Small intestine (tissue), 16 donors: ENCODE measurements at places on chromosomes 4 and X.

GRCh38 chr4:153822316-153822715 is 33.4 kb upstream of the SFRP2 start:
- DNase-seq, result no peak

GRCh38 chrX:29948653-29949052 is 266.7 kb upstream of the MAGEB2 start:
- DNase-seq, result no peak

DNA sequence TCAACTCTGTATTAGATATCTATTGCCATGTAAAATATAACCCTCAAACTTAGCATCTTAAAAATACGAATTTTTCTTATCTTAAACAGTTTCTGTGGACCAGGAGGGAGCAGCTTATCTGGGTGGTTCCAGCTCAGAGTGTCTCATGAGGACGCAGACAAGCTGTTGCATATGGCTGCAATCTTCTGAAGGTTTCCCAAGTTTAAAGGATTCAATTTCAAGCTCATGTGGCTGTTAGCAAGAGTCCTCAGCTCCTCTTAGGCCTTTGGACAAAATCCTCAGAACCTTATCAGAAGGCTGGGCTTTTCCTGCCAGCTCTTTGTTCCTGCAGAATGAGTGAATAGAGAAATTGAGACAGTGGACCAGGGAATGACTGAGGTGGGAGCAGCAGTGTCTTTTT is 2.8 kb upstream of the CTSO start:
- no peak for DNase-seq

DNA sequence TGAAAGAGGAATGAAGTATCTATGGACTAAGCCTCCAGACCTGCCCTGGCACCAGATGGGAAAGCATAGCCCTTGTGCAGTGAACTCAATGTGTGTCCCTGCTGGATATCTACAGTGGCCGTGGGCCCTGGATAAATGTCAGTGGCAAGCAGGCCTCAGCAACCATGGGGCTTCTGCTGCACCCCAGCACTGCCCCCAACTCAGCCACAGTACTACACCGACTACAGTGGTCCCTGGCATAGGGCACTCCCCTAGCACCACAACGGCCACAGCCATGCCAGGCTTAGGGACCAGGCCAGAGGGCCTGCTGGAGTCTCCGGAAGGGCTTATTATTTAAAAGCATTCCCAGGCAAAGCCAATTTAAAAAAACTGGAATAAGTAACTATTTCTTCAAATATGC is 459.1 kb downstream of the SH2D1A start:
- no peak for DNase-seq

DNA sequence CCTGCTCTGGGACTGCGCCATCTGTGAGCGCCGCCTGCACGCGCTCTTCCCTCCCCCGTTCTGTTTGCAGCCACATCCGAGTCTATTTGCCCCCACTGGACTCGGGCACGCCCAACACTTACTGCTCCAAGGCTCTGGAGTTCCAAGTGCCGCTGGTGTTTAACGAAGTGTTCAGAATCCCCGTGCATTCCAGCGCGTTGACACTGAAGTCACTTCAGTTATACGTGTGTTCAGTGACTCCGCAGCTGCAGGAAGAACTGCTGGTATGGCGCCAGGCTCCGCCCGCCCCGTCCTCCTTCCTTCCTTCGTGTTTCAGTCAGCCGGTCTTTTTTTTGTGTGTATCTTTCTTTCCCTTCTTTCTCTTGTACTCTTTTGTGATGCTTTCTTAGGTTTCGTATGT is 30.7 kb upstream of the CLCN4 start:
- DNase-seq, result no peak

- no peak for DNase-seq
These were observed 141.3 kb downstream of the MGST2 start for GRCh38 chr4:139806929-139807328.

- DNase-seq, result no peak
These were observed 16.3 kb downstream of the MAN2B2 start for GRCh38 chr4:6591313-6591712.

DNA sequence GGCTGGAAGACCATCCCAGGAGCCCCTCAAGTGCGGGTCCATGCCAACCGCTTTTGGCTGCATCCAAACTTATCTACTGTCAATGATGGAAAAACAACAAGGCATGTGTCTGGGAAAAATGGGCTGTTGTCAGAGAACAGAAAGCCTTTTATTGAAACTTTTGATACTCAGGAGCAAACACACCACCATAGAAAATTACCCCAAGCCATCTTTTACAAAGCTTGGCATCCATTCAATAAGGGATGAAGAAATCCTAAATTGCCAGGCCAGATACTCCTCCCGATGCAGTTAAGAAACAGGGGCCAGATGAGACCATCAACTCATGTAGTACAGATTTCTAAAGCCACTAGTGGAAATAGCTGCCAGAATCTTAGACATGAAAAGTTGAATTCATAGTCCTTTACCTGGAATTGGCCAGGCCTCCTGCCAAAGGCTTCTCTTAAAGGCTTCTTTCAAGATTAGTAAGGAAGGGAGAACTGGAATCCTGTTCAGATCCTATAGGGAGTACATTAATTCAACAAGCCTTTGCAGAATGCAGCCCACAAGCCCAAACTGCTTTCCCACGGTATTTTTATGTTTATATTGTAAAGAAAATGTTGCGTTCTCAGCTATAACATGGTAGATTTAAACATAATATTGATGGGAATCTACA is 145.4 kb upstream of the MAP3K15 start:
- no peak for DNase-seq

DNA sequence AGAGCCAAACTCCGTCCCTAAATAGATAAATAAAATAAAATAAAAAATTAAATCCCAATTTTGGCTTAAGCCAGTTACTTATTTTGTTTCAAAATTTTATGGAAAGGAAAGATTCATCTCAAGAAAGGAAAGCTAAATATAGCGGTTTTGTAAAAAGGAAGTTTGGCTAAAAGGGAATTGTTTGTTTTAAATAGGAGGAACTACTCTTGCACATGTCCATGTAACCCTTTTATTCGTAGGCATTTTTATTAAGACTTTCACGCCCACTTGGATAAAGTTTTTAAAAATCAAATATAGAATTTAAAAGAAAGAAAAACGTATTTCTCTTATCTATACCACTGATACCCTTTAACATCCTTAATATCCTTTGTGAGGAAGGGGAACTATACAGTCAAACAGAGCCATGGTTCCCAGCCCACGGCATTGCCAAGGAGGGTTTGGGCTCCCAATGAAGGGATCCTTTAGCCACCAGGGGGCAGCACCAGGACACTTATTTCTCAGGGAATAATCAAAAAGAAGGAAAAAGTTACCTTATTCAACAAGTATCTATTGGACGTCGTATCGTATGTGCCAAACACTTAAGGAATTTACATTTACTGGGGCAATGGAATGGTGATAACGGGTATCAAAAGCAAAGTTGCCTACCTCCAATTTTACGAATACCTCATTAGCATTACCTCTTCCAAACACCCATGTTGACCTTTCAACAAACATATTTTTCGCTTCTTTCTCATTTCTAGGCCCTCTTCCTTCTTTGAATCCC is 27.7 kb downstream of the CDKN2AIP start:
- DNase-seq, result peak; percentile 77

GRCh38 chr4:107131295-107131694 is 95.2 kb upstream of the DKK2 start:
- no peak for DNase-seq

GRCh38 chr4:164313853-164314252 is 440.1 kb upstream of the SMIM31 start:
- DNase-seq, result no peak

GRCh38 chrX:50927127-50927526 is 16.6 kb downstream of the BMP15 start:
- DNase-seq, result no peak

- DNase-seq, result no peak
These were observed 39.6 kb downstream of the GSTCD start for GRCh38 chr4:105748222-105748621.

DNA sequence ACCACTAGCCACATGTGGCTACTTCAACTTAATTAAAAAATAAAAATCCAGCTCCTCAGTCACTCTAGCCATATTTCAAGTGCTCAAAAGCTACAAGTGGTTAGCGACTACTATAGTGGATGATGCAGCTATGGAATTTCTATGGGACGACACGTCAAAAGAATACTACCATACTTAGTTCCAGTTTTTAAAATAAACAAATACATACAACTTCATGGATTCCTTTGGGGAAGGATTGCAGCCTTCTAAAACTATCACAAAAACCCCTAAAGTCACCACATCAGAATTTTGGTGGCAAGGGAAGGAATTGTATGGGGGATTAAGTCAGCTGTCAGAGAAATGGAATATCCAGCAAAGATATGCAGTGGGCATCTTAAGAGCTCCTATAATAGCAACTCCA is 6.5 kb downstream of the ZNF280C start:
- DNase-seq, result no peak

- DNase-seq, result no peak
These were observed 5.0 kb downstream of the PLP2 start for GRCh38 chrX:49176421-49177326.

DNA sequence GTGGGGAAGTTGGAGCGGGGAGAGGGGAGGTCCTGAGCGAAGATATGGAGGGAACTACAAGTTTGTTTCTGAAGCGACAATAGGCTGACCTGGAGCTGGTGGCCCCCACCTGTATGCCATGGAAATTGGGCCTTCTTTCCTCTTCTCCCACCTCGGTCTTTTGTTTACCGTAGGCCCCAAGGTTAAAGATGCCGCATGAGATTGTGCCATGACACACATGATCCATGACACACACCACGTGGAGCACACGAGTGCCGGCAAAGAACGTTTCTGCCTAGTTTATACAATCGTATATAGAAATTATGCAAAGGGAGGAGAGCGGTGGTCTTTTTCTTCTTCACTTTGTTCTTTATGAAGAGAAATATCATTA is 408 bp downstream of the TMEM33 start:
- DNase-seq, result no peak

DNA sequence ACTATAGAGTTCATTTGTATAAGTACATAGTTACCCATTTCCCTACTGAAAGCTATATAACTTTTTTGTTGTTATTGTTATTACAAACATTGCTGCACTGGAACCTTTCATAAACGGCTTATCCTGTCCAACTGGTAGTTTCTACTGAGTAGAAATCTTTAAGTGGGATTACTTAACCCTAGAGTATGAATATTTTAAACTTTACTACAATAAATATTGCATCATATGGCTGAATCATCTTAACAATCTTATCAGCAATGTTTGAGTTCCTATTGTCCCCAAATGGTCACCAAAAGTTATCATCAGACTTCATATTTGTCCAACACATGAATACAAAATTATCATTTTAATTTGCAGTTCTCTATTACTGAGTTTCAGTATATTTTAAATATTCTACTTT is 40.5 kb downstream of the LCORL start:
- no peak for DNase-seq

DNA sequence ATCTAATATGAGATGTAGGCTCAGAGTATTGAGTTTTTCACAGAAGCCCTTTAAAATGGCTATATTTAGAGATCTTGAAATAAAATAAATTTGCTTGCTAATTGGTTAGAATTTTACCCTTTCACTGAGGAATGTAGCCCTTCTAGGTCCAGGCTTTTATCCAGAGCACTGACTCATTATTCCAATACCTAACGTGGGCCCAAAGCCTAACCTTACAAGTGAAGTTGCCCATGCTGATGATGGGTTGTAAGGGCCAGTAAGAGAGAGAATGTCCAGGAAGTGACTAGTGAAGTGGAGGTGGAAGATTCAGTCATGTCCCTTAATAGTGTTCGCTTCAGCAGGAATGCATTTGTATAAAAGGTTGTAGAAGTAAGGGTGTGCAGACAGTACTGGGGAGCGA is 155.9 kb downstream of the STIM2 start:
- DNase-seq, result no peak

DNA sequence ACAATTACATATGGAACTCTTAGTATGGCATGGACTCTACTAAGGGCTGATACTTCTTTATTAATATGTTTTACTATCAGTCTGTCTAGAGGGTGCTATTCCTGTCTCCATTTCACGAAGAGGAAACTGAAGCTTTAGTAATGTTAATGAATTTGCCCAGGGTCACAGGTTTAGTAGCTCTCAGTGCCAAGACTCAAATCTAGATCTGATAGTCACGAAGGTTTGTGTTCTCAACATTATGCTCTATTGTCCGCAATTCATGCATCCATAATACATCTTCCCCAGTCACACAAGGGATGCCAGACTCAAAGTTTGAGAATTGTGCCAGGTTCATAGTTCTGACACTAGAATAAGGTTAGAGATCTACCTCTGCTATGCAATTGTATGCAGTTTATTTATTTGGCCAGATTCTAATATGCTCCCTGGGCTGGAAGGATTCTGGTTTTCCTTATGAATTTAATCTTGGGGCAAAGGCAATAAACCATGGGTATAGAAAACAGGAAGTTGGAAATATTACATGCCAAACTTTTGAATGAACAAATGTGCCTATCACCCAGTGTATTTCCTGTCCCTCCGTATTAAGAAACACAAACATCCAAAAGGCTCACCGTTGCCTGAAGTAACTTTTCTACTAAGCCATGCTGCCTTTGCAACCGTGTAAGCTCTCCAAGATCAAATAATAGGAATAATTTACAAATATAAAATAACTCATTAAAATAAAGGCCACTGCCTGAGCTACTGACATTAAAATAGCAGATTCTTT is 478.5 kb downstream of the INPP4B start:
- DNase-seq, result no peak

DNA sequence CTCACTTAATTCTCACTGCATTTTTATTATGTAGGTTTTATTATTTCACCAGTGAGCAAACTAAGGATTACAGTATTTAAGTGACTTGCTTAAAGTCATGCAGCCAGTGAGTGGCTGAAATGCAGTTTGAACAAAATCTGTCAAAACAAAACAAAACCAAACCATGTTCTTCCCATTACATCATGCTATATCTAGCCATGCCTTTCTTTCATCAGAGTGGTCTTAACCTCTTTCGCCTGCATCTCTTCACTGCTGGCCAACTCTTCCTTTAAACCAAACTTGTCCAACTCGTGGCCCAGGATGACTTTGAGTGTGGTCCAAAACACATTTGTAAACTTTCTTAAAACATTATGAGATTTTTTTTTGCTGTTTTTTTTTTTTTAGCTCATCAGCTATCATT is 223.2 kb downstream of the PCDH7 start:
- no peak for DNase-seq

- no peak for DNase-seq
These were observed 8.4 kb downstream of the HTRA3 start for GRCh38 chr4:8278009-8278395.
